Hepatocyte (in vitro differentiated cells): ENCODE measurements at places on chromosomes 16 and 17. TPM values are rescaled to one million over a fixed set of nuclear protein-coding genes. Genes with fewer than 3 reads are reported as not detected.

DNA sequence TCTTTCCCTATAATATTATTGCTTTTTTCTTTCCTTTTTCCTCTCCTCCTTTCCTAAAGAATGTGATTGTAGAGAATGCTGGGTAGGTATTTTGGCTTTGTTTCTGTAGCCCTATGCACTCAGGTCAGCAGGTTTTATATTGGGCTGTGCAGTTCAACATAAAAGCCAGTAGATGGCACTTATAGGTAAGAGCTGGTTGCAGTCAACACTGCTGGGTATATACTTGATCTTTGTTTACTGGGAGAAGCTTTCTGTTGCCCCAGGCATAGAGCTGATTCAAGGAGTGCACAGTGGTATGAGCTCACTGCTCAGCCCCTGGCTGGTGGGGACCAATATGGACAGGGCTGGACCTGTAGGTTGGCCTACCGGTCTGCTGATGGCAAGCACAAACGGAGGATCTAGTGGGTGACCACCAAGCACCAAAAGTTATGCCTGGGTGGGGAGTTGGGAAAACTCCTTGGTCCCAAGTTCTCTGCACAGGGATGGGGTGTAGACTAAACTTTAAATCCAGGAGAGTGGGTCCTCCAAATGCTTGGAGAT is 378.9 kb downstream of the PMP22 start:
- no peak for DNase-seq
- no peak overlapping the region for H3K4me3 ChIP-seq
- no peaks in the 10 kb centered on the region for H3K4me1 ChIP-seq
- no peaks in the 10 kb centered on the region for H3K36me3 ChIP-seq
- H3K27ac ChIP-seq = no peak overlapping the region

DNA sequence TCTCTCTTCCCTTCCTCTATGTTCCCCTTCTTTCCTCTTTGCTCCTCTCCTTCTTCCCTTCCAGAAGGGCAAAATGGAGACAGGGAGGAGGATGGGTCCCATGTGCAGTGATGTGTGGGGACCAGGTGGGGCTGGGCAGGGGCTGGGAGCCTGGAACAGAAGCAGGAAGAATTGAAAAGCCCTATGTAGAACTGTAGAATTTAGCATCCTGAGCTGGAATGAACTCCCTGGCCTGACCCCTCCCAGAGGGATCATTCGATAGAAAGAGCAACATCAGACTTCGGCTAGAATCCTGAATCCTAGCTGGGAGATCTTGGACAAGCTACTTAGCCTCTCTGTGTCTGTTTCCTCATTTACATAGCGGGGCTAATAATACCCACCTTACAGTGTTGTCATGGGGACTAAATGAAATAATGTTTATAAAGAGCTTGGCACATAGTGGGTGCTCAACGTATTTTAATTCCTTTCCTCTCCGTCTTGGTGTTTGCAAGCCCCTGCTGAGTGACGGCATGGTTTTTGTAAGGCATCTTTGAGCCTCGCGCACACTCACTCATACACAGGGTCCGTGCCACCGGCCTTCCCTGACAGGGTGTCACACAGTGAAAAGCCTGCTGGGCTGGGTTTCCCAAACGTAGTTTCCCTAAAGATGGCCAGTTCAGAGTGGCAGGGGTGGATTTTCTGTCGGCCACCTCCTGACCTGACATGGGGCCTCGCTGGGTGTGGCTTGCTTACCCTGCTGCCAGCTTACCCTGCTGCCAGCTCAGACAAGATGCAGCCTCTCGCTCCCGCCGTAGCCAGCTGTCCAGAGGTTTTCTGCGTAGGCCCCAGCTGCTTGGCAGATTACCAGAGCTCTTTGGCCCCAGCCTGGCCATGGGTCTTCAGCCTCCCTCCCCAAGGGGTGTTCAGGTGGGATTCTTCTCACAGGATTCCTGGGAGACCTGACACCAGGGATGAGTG is 6.1 kb upstream of the ARHGAP23 start:
- H3K27ac ChIP-seq = peak overlapping the region; percentile 55
- no peak for DNase-seq
- H3K4me1 ChIP-seq = peaks cover 23% of the 10 kb centered on the region
- H3K27me3 ChIP-seq = peaks cover 32% of the 10 kb centered on the region

DNA sequence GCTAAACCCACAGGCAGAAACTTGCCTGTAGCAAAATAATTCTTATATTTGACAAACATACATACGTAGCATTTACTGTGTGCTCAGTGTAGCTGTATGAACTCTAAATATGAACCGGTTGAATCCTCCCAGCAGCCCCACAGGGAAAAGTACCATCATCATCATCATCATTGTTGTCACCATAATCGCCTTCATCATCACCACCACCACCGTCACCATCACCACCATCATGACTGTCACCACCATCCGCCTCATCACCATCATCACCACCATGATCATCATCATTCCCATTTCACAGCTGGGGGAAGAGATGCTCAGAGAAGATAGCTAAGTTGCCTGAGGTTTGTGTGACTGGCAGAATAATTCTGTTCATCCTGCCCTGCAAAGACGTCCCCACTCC is 81.7 kb downstream of the IRF8 start:
- H3K36me3 ChIP-seq = no peaks in the 10 kb centered on the region
- no peak overlapping the region for H3K4me3 ChIP-seq
- no peaks in the 10 kb centered on the region for H3K27me3 ChIP-seq
- peaks cover 11% of the 10 kb centered on the region for H3K4me1 ChIP-seq
- no peak overlapping the region for H3K27ac ChIP-seq
- no peak for DNase-seq

DNA sequence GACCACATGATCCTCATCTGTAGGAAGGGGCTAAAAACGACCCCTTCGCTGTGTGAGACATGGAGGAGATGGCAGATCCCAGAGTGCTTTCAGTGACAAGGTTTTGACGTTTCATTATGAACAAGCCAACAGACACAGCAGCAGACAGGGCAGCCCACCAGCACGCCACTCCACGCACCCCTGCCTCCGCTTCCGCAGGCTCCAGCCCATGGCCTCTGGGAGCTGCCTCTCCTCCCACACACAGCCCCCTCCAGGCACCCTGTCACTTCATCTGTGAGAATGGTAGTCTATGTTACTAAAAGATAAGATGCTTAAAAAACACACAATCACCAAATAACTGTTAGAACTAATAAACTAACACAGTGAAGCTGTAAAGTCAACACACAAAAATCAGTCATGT is 12.3 kb upstream of the ADCY7 start:
- H3K4me1 ChIP-seq = no peaks in the 10 kb centered on the region
- no peaks in the 10 kb centered on the region for H3K27me3 ChIP-seq
- H3K27ac ChIP-seq = no peak overlapping the region
- no peak for DNase-seq

- H3K27me3 ChIP-seq = no peaks in the 10 kb centered on the region
- H3K36me3 ChIP-seq = no peaks in the 10 kb centered on the region
- H3K27ac ChIP-seq = no peak overlapping the region
Observed at GRCh38 chr17:17883801-17884200, 47.0 kb upstream of the SREBF1 start.

GRCh38 chr17:32007463-32008298 is 498 bp downstream of the LRRC37B start:
- peak overlapping the region; percentile 93 for H3K27ac ChIP-seq
- H3K36me3 ChIP-seq = no peaks in the 10 kb centered on the region

DNA sequence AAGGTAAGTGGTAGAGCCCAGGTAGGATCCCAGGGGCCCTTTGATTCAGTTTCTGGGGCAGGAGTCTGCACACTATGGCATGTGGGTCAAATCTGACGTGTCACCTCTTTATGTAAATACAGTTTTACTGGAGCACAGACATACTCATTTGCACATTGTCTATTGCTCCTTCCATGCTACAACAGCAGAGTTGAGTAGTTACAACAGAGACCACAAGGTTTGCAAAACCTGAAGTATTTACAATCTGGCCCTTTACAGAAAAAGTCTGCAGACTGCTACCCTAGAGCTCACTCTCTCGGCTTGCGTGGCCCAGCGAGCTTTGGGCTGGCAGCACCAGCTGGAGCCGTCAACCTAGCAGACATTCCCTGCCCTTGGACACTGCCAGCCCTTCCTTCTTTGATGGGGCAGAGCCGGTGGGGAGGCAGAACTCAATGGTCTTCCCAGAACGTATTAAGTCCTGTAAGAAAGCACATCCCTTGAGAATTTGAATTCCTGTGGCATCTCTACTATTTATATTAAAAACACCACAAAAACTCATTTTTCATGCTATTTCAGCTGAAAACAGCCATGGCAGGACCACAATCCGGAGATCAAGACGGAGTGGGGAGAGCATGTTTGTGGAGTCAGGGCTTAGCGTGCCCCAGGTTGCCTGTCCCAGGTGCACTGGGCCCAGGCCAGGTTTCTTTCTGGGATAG is 133.1 kb upstream of the NUDT7 start:
- no peak overlapping the region for H3K27ac ChIP-seq
- no peak for DNase-seq
- H3K36me3 ChIP-seq = no peaks in the 10 kb centered on the region
- no peaks in the 10 kb centered on the region for H3K27me3 ChIP-seq

Gene MPP2
- 1.1 and 1.4 TPM in 2 replicates for polyA plus RNA-seq

Gene PIK3R6
- polyA plus RNA-seq = 0.07 TPM in 1 of 2 replicates, not detected in the other

Gene EMP2
- 93.4 and 147 TPM in 2 replicates for polyA plus RNA-seq

Gene BTBD17
- 0.39 TPM in 1 of 2 replicates, not detected in the other for polyA plus RNA-seq
